ENCODE measurements at places on chromosomes 11 and 22. TPM values are rescaled to one million over a fixed set of nuclear protein-coding genes. Genes with fewer than 3 reads are reported as not detected.

SORL1 gene
- 1.4 TPM for total RNA-seq

KRTAP5-11 gene
- total RNA-seq = not detected

OR8G5 gene
- total RNA-seq = not detected

DDI1 gene
- total RNA-seq = not detected

APOL5 gene
- total RNA-seq = not detected

CHRM1 gene
- 0.07 TPM for total RNA-seq

OR4A15 gene
- total RNA-seq = not detected

RFPL2 gene
- total RNA-seq = 0.11 TPM
